RWPE1 (cell line): ENCODE measurements at places on chromosomes 6 and 20.

DNA sequence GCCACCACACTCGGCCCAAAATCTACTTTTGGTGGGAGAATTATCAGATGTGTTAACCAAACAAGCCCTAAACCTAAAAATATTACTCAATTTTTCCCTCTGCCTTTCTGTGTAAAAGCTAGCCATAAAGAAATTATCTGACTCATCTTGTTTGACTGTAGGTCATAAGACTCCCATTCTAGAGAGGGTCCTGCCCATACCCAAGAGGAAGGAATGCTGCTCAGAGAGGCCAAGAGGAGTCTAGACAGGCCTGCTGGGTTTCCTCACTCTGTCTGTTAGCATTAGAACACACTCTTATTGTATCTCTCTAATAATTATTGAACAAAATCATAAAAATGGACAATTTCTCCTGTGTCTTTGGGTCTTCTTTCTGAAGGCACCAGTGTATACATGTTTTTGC is 26.1 kb downstream of the C6orf141 start:
- DNase-seq = no peak

- peak; percentile 29 for DNase-seq
Observed at GRCh38 chr6:56570413-56571359, 72.0 kb downstream of the DST start.

DNA sequence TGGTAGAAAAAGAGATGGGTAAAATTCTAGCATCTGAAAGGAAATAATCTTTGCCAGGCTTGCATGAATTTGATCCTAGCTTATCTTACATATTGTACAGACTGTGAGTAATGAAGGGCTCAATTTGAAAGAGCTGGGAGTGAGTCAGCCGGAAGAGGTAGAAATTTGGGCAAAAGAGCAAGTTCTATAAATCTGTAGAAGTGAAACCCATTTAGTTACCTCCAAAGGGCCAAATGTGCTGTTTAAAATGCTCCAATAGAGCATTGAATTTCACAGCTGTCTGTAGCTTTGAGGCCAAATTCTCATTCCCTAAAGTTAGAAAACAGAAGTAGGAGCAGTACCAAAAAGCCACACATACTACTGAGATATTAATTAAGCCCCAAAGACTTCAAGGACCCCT is 466.1 kb downstream of the BTBD3 start:
- no peak for DNase-seq

GRCh38 chr20:8126841-8127378 is 5.2 kb upstream of the PLCB1 start:
- no peak for DNase-seq

DNA sequence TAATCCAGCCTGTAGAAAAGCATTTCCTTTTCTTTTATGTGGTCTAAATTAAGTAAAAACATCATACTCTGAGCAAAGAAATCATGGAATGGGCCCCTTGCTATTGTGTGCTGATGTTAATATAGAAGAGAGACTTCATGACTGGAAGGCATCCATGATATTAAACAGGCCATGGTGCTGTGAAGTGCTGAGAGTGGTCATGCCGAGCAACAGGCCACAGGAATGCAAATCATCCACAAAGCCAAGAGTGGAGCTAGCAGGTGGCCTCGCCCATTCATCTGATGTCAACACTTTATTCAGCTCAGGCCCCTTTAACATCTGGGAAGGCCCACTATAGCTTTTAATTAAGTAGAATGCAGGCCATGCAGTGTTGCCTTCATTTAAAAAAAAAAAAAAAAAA is 115.2 kb upstream of the HMGCLL1 start:
- peak; percentile 2 for DNase-seq

DNA sequence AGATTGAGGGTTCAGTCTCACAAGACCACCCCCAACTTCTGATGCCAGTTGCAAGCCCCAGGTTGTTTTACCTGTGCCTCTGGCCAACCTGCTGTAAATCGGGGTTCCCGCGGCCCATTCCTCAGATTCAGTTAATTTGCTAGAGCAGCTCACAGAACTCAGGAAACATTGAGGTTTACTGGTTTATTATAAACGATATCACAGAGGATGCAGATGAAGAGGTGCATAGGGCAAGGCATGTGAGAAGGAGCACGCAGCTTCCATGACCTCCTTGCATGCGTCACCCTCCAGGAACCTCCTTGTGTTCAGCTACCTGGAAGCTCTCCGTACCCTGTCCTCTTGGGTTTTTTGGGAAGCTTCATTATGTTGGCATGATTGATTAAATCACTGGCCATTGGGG is 66.0 kb upstream of the CDKAL1 start:
- no peak for DNase-seq

- DNase-seq = no peak
Observed at GRCh38 chr20:6705106-6705766, 62.2 kb upstream of the BMP2 start.

DNA sequence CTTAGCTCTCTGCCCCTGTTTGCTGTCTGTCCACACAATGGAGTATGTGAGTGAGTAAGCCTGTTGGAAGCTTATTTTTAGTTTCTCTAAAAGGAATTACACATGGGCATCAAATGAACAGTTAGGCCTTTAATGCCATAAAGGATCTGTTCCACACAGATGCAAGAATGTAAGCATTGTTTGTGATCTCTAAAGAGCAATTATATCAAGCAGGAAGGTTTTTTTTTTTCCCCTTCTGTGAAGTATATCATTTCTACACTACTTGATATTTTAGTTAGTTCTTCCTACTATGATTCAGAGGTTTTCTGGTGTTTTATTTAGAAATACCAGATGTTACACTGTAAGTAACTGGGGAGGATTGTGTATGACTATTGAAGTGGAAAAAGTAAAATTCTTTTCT is 627.5 kb downstream of the COL12A1 start:
- DNase-seq = no peak

- no peak for DNase-seq
Observed at GRCh38 chr6:15234068-15234758, 11.7 kb upstream of the JARID2 start.

- no peak for DNase-seq
Observed at GRCh38 chr20:24598996-24599395, 129.6 kb downstream of the SYNDIG1 start.

GRCh38 chr6:32609731-32610640 is 20.3 kb upstream of the HLA-DRB1 start:
- peak; percentile 90 for DNase-seq

DNA sequence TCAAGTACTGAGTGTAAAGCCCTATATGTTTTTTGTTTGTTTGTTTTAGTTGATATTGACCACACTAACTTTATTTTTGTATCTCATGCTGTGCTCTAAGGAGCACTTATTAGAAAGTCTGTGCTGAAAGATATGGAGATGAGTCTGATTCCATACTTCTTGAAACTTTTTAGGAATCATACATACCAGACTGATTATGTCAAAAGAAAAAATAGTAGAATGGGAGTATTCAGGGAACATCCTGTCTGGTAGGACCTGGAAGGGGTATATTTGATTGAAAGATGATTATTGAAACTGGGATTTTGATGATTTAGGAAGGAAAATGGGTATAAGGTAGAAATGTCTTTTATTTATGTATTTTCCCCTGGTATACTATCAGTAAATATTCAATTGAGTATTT is 111.4 kb downstream of the QKI start:
- DNase-seq = no peak

DNA sequence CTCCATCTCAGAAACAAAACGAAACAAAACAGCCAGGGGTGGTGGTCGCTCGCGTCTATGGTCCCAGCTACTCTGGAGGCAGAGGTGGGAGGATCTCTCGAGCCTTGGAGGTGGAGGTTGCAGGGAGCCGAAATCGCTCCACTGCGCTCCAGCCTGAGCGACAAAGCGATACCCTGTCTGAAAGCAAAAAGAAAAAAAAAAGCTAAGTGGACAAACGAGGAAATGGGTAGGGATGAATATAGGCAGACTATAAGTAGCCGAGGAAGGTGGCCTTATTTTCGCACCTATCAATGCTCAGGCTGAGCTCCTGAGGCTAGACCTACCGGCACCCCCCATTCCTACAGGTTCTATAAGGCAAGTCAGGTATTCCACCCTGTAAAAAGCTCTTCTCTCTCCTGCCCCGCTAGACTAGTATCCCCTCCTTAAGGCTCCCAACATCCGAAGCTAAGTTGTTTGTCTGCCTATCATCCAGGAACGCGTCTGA is 650 bp upstream of the CASP8AP2 start:
- peak; percentile 33 for DNase-seq

DNA sequence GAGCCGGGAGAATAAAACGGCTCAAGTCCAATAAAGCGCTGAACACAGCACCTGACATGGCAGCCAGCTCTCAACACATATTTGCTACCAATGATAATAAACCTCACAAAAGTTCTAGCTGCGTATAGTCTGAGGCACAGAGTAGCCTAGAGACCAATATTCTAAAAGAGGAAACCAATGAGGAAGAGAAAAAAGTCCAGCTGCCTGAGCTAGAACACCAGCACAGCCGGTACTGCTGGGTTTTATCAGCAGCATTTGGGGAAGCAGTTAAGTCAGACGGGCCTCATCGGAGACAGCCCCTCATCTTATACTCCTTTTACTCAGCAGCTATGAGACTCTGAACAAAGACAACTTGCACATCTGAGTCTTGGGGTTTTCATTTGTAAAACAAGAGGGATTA is 2.4 kb upstream of the RTF2 start:
- DNase-seq = no peak
